HFFc6 (cell line): ENCODE measurements at places on chromosomes 1 and 21. TPM values are rescaled to one million over a fixed set of nuclear protein-coding genes. Genes with fewer than 3 reads are reported as not detected.

Gene PROK1
- not detected in 3 replicates for total RNA-seq

DNA sequence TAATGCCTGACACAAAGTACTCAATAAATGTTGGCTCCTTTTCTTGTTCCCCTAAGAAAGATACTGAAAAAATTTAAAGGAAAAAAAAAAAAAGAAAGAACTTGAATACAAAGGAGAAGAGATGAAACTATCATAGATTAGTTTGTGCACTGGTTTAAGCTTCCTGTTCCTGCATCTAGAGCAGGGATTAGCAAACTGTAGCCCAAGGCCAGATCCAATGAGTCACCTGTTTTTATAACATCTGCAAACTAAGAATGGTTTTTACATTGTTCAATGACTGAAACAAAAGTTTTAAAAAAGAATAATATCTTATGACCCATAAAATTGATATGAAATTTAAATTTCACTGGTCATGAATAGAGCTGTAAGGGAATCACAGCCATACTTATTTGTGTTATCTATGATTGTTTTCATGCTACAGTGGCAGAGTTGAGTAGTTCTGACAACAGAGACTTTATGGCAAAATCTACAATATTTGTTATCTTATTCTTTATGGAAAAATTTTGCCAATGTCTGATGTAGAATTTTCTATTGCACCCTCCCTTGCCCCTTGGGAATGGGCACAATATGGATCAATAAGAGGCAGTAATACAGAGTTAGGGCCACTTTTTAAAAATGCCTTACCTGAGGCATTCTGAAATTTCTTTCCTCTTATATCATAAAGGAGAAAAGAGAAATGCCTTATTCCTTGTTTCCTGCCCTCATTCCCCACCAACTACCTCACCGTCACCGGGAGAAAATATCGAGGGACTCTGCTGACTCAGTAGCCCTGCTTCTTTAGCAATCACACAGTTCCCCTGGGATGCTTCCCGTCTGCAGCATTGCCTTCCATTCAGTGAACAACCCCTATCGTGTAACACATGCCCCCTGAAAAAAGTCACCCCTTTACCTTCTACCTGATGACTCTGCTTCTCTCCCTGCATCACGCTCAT is 50.6 kb downstream of the WDR64 start:
- peak; percentile 73 for DNase-seq
- peak overlapping the region; percentile 56 for H3K4me3 ChIP-seq
- H3K27ac ChIP-seq: peak overlapping the region; percentile 66
- no peaks in the 10 kb centered on the region for H3K36me3 ChIP-seq
- no peaks in the 10 kb centered on the region for H3K27me3 ChIP-seq

Gene LAMC1
- total RNA-seq: 379 to 419 TPM (median 385 TPM) in 3 replicates

DNA sequence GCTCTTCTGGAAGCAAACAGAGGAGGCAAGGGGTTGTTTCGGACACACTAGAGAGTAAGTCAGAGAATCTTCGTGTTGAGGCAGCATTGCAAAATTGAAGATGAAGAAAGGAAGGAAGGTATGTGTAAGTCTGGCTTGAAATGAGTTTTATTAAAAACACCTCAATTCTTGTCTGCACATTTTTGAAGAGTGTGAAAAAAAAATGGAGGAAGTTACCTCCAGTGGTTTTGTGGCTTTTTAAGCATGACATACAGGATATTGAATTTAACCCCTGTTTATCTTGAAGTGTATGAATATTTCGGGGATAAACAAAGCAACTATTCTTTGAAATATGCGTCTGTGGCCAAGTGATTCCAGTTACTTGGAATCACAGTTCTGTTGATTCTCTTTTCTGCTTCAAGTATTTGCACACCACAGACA is 203.2 kb upstream of the SGIP1 start:
- peak overlapping the region; percentile 36 for H3K4me3 ChIP-seq
- peaks cover 6% of the 10 kb centered on the region for H3K27me3 ChIP-seq
- peaks cover 37% of the 10 kb centered on the region for H3K36me3 ChIP-seq
- DNase-seq: no peak
- peak overlapping the region; percentile 96 for H3K27ac ChIP-seq

DNA sequence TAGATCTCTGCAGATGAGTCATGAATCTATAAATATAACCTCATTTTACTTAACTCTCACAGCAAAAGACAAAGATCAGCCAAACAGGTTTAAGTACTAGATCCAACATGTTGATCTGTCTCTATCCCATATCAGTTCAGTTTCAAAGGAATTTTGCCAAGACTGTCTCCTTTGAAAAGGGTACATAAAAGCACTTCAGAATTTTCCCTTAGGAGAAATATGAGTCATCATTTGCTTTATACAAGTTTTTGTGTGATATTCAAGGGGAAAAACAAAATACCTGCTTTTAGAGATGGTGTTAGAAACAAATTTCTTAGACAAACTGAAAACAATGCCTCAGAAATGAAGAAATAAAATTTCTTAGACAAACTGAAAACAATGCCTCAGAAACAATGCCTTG is 73.5 kb upstream of the LRRC7 start:
- H3K27ac ChIP-seq: no peak overlapping the region
- H3K4me3 ChIP-seq: no peak overlapping the region
- DNase-seq: no peak
- H3K27me3 ChIP-seq: no peaks in the 10 kb centered on the region

DNA sequence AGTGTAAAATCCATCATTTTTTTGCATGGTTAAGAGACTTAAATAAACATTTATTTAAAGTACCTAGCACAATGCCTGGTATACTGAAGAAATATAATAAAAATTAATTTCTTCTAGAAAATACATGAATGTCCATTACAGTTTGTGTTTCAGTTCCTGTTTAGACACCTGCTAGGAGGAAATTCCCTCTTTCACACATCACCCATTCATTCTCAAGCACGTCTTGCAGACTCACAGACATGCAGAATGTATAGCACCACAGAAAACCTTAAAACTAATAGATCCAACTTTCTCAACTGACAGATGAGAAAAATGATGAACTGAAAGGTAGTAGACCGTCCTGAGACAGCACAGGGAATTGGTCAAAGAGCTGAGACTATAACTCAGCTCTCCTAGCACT is 172.2 kb upstream of the C8B start:
- H3K27ac ChIP-seq: no peak overlapping the region
- no peak overlapping the region for H3K4me3 ChIP-seq
- H3K27me3 ChIP-seq: no peaks in the 10 kb centered on the region
- no peaks in the 10 kb centered on the region for H3K4me1 ChIP-seq
- DNase-seq: no peak

GRCh38 chr1:24673341-24673740 is 30.2 kb downstream of the SRRM1 start:
- peak; percentile 29 for DNase-seq
- H3K27me3 ChIP-seq: no peaks in the 10 kb centered on the region
- peak overlapping the region; percentile 71; the same call in 1 of the 2 replicates for H3K4me3 ChIP-seq
- H3K27ac ChIP-seq: peak overlapping the region; percentile 74
- peaks cover 50% of the 10 kb centered on the region for H3K4me1 ChIP-seq

- peaks cover 12% of the 10 kb centered on the region; the same call in 1 of the 2 replicates for H3K4me1 ChIP-seq
- H3K4me3 ChIP-seq: no peak overlapping the region
- H3K27me3 ChIP-seq: no peaks in the 10 kb centered on the region; the same call in 1 of the 2 replicates
- H3K27ac ChIP-seq: no peak overlapping the region
- DNase-seq: no peak
Measured at GRCh38 chr1:247862756-247863155, 5.8 kb downstream of the TRIM58 start.

- DNase-seq: no peak
- H3K4me3 ChIP-seq: peak overlapping the region; percentile 93
Measured at GRCh38 chr1:39026866-39027507, 837 bp downstream of the NDUFS5 start.

DNA sequence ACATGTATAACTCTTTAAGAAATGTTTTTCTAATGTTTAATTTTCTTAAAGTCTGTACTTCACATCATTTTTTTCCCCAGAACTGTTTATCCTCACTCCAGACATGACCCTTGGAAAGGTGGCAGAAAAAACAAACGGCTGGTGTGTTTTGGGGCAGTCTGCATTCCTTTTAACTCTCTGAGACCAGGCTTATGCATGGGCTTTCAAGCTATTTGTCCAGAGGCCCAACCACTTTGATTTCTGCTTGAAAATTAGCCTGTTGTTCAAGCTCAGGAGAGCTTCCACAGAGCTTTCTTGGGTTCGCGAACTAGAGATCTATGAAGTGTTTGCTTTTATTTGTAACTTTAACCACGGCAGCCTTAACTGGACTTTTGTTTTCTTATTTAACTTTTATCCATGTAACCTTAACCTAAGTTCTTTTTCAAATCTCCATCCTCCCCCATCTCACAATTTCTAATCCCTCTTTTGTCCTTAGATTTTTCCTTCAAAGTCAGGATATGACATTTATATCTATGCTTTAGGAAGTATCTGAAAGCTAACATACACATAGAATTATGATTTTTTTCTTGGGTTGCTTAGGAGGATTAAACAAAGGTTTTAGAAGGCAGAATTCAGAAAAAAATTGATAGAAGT is 111.8 kb downstream of the FGGY start:
- no peak overlapping the region for H3K4me3 ChIP-seq
- DNase-seq: no peak
- no peak overlapping the region for H3K27ac ChIP-seq
- H3K36me3 ChIP-seq: peaks cover 10% of the 10 kb centered on the region
- H3K4me1 ChIP-seq: peaks cover 24% of the 10 kb centered on the region

Gene EDARADD
- 0.22 TPM in 1 of 3 replicates, not detected in the others for total RNA-seq

DNA sequence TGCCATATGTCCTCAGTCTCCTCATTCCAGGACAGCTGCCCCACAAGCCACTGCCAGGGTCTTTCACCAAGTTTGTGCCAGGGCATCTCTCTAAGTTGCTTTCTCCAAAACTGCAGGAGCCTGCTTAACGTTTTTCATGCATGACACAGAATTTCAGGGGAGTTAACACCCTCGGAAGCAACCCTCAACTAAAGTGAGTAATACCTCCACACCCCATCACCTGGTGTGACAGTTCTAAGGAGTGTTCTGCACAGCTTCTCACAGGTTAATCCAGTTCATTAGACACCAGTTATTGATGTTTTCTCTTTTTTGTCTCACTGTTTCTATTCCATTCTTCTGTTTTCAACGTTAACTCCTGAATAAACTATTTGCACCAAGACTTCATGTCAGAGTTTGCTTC is 115.0 kb downstream of the BACH1 start:
- no peak overlapping the region for H3K27ac ChIP-seq
- H3K4me1 ChIP-seq: peaks cover 12% of the 10 kb centered on the region
- DNase-seq: no peak
- peaks cover 11% of the 10 kb centered on the region; the same call in 1 of the 2 replicates for H3K36me3 ChIP-seq
- H3K4me3 ChIP-seq: no peak overlapping the region

GRCh38 chr1:21347072-21347581 is 56.9 kb upstream of the ECE1 start:
- H3K4me3 ChIP-seq: no peak overlapping the region
- no peak overlapping the region for H3K27ac ChIP-seq
- H3K27me3 ChIP-seq: no peaks in the 10 kb centered on the region; the same call in 1 of the 2 replicates
- H3K36me3 ChIP-seq: no peaks in the 10 kb centered on the region
- peaks cover 22% of the 10 kb centered on the region for H3K4me1 ChIP-seq

DNA sequence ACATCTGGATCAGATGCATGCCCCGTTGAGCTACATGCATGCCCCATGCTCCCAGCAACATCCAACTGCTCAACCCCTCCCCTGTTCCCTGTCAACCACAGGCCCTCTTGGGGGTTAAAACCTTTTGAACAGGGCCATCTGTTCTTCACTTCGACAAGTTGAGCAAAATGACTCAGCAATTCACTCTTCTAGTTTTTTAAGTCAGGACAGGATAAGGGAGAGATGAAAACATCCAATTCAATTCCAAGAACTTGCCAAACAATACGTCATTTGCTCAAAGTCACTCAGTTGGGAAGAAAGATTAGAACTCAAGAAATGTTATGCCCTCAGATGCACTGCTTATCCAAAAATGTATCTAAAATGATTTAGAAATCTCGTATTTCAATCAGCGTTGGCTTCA is 46.1 kb upstream of the MTF2 start:
- no peak for DNase-seq
- H3K27me3 ChIP-seq: peaks cover 26% of the 10 kb centered on the region
- no peaks in the 10 kb centered on the region; the same call in 1 of the 2 replicates for H3K4me1 ChIP-seq
- H3K4me3 ChIP-seq: no peak overlapping the region
- H3K36me3 ChIP-seq: no peaks in the 10 kb centered on the region

DNA sequence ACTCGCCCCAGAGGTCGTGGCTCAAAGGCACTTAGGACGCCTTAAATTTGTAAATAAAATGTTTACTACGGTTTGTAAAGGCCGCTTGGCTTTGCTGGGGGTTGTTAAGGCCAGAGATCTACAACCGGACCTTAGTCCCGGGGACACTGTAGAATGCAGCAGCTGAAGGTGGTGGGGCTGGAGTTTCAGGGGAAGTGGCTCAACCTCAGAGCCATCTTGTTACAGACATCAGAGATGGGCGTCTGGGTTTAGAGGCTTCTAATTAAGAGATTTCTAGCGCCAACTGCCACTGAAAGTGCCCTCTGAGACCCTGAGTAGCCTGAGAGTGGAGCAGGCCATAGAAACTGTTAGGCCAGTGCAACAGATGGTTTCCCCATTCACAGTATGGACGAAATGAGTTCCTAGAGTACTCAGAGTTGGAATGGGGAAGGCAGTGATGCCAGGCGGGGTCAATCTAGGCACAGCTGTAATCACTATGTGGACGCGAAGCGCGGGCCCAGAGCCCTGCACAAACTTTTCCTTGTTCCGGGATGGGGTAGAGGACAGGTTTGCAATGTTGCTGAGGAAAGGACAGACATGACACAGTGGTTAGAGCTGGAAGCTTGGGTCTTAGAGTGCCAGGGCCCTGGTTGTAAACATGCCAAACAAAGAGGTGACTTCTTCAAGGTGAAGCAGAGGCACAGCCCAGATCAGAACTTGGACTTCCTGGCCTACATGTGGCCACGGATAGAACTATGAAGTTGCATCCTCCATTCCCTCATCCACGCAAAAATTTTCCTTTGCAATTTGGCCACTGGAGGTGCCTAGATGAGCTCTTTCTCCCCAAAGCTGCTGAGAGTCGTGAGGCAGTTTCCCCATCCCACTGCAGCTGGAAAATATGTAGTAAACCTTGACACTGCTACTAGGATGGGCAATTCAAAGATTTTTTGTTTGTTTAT is 6.0 kb downstream of the HLX start:
- H3K27me3 ChIP-seq: peaks cover 3% of the 10 kb centered on the region; the same call in 1 of the 2 replicates
- peaks cover 62% of the 10 kb centered on the region for H3K36me3 ChIP-seq
- H3K4me1 ChIP-seq: peaks cover 33% of the 10 kb centered on the region
- no peak overlapping the region for H3K4me3 ChIP-seq
- DNase-seq: no peak

- no peak overlapping the region for H3K27ac ChIP-seq
- peaks cover 6% of the 10 kb centered on the region for H3K36me3 ChIP-seq
- peaks cover 3% of the 10 kb centered on the region for H3K27me3 ChIP-seq
- no peak overlapping the region for H3K4me3 ChIP-seq
- no peak for DNase-seq
Measured at GRCh38 chr21:44062380-44062779, 44.8 kb upstream of the PWP2 start.
